ENCODE measurements at places on chromosomes 13 and 19.

DNA sequence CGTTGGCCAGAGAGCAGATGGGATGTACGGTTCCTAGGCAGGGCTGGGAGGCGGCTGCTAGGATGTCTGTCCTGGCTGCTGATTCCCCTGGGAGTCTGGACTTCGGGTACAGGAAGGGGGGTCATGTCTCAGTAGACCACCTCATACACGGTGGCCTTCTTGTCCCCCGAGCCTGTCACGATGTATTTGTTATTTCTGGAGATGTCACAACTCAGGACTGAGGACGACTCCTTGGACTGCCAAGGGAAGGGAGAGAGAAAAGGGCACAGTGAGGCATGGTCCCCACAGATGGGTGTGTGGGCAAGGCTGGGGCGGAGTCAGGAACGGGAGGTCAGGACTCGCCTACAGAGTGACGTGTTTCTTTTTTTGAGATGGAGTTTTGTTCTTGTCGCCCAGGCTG, 20.4 kb downstream of the TLE6 start:
- DNase-seq: no peak

DNA sequence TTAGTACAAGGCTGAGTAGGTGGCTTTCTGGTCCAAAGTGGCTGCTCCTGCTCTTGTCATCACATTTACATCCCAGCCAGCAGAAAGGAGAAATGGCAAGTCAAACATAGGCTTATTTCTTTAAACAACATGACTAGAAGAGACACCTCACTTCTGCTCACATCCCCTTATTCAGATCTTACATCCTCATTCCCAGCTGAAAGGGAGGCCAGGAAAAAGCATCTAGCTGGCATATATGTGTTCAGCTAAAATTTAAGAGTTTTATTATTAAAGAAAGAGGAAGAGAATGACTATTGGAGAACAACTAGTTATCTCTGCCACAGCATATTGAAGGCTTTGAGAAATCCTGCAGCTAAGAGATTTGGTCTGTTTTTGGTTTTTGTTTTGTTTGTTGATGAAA, 34.1 kb downstream of the RGCC start:
- no peak for DNase-seq

- no peak for DNase-seq
Observed at GRCh38 chr13:46607768-46608564, 55.0 kb downstream of the LRCH1 start.

- DNase-seq: no peak
Observed at GRCh38 chr13:27401210-27401609, 23.2 kb upstream of the GTF3A start.

GRCh38 chr13:98447881-98448641, 128.8 kb downstream of the STK24 start:
- no peak for DNase-seq

DNA sequence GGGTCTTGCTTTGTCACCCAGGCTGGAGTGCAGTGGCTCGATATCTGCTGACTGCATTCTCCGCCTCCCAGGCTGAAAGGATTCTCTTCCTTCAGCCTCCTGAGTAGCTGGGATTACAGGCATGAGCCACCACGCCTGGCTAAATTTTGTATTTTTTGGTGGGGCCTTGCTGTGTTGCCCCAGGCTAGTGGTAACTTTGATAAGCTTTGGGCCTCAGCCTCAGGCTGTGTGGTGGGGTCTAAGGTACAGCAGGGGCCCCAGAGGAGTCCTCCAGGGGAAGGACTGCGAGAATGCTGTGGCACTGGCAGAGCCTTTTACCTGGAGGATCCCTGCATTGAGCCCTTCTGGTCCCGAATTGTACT, 7.2 kb downstream of the DOT1L start:
- no peak for DNase-seq

- DNase-seq: no peak
Observed at GRCh38 chr13:37127691-37128241, 22.3 kb upstream of the CSNK1A1L start.

DNA sequence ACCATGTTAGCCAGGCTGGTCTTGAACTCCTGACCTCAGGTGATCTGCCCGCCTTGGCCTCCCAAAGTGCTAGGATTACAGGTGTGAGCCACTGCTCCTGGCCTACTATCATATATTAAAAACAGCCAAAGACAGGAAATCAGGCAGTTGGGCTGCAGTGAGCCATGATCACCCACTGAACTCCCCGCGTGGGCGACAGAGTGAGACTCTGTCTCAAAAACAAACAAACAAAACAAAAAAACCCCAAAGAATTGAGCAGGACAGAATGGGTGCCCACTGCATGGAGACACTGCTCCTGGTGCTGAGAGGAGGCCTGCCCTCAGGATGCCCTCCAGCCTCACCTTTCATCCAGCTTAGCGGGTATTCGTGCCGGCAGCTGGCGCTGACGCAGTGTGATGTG, 5.2 kb upstream of the RINL start:
- no peak for DNase-seq

DNA sequence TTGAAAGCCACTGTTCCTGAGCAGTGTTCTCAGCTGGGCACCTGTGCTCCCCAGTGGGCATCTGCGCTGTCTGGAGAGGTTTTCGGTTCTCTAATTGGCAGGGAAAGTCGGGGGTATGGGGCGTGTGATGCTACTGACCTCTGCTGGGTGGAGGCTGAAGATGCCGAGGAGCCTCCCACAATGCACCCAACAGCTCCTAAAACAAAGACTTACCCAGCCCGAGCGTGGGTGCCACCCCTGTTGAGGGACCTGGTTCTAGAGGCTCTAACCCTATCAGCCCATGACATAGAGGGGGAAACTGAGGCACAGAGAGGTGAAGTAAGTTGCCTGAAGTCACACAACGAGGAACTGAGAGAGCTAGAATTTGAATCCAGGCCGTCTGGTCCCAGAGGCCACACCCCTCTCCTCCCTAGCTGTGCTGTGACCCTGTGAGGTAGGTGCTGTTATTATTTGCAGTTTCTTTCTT, 2.3 kb downstream of the SPACA4 start:
- no peak for DNase-seq

DNA sequence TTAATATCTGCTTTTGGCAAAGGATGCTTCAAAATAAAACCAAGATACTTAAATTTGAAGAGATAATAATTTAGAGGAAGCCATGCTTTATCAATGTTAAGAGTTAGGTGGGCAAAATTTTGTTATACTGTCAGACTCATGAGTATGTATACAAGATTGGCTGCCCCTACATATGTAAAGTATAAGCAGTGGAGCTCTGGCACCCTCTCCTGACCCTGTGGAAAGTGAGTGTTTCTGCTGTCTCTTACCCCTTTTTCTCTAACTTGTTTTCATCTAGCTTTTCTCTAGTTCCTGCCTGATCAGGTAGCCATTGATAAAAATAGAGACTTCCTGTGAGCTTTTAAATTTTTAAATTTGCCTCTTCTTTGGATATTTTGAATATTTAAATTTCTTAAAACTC, 710.9 kb upstream of the SPRY2 start:
- DNase-seq: no peak

GRCh38 chr13:43881580-43881979, 1.9 kb downstream of the LACC1 start:
- DNase-seq: no peak

GRCh38 chr13:99652141-99652540, 150.9 kb downstream of the TM9SF2 start:
- DNase-seq: no peak

DNA sequence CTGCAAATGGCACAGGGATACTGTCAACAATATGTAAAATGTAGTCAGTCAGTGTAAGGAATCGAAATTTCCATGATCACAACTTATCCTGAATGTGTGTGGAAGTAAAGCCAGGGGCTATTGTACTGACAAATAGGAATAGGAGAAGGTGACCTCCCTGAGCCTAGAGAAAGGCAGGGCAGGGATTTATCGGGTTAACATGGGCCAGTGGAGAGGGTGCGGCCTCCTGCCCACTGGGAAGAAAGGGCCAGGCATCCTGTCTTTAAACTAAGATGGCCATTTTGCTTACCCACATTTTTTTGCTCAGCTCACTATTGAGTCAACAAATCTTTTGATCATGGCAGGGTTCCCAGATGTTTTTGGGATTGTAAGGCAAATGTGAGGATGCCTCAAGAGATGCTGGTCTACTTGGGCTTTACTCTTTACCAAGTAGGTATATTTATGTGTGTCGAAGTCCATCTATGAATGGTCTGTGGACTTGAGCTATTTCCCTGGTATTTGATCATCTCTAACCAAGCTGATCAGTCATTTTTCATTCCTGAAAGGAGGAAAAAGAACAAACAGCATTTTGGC, 116.6 kb upstream of the RNF113B start:
- DNase-seq: no peak

- no peak for DNase-seq
Observed at GRCh38 chr13:31775686-31776085, 36.4 kb downstream of the RXFP2 start.

- DNase-seq: no peak
Observed at GRCh38 chr19:8214802-8215201, 5.6 kb downstream of the CERS4 start.

DNA sequence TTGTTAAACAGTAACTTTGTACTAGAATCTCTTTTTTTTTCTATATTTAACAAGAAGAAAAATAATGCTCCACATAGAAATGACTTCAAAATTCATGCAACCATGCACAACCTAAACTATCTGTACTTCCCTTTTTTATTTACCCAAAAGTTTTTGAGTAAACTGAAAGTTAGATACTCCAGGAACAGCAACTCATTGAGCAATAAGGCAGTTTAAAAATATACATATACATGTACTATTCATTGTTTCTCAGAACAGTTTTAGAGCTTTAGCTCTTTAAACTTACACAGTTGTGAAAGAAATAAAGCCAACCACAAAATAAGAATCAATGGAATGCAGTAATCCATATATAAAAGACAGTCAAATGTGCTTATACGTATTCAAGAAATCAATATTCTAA, 39.2 kb downstream of the MTMR6 start:
- DNase-seq: no peak

DNA sequence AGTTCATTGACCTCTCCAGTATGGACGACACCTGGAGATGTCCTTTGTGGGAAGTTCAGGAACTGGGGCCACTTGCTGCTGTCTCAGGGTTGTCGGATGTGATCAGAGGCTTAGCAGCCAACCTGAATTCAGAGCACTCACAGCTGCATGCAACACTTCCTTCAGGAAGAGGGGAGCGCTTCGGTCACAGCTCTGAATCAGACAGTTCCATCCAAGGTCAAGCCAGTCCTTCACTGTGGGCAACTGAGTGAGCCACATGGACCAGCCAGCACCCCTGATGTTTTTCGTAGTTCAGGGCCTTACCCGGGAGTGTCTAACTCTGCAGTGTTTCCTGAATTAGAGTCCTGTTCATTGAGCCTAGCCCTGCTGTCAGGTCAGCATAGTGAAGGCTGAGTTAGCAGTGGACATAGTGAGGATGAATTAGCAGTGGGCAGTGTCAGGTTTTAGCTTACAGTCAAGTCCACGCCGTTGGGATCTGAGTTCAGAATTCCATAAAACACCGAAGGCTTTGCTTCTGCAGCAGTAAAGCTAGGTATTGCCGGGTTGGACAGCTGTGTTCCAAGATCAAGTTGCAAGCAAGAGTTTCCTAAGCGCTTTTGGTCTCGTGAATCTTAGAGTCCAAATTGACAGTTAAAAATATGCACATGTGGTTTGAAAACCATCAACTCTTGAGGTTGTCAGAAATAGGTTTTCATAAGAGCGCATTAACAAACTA, 5.1 kb downstream of the ZNF555 start:
- DNase-seq: no peak

DNA sequence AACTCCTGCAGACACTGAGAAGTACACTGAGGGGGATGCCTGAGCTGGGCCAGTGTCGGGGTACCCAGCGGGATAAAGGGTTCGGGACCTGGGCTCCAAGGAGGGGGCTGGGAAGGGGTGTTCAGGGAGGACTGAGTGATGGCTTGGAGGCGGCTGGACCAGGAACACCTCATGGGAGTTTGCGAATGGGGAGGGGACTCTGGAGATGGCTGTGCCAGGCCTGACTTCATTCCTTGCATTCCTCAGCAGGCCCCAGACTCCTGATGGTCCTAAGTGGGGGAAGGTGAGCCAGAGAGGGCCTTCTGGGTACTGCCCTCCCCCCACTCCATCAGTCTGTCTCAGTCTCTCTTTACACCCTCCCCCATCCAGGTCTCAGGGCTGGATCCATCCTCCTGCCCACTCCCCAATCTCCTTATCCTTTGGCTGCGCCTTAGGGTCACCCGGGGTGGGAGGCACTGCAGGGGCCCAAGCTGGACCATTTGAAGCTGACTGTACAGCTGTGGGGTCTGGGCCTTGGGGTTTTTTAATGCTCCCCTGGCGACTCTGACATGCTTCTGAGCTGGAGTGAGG, 13.8 kb downstream of the PAK4 start:
- no peak for DNase-seq

DNA sequence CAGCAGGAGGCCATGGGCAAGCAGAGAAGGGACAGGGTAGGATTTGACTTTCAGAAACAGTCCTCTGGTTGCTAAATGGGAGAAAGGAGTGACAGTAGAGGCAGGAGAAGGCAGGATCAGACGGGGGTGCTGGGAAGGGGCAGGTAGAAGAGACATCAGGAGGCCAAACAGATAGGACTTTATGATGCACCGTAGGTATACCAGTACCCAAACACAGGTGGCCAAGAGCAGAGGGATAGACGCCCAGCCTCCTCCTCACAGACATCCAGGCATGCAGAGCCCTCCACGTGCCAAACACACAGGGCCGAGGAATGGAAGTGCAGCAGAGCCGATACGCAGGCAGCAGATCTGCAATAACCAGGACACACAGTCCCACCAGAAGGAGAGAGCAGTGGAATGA, 1.3 kb upstream of the AXL start:
- no peak for DNase-seq

DNA sequence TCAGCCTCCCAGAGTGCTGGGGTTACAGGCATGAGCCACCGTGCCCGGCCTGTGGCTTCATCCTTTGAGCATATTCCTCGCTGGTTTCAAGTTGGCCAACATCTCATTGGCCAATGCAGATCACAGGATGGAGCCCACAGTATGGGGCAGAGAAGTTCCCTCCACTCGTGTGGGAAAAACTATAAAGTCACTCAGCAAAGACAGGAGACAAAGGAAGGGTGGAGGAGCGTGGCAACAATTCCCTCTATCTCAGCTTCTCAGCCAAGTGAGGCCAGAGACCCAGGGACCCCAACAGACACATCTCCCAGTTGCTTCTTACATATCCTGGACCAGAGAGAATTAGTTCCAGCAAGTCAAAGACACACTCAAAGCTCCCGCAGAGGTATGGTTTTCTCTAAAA, 184.6 kb upstream of the SOX1 start:
- DNase-seq: no peak

All from T-helper 2 cell (primary cell).